ENCODE measurements at places on chromosomes 13 and 19.

DNA sequence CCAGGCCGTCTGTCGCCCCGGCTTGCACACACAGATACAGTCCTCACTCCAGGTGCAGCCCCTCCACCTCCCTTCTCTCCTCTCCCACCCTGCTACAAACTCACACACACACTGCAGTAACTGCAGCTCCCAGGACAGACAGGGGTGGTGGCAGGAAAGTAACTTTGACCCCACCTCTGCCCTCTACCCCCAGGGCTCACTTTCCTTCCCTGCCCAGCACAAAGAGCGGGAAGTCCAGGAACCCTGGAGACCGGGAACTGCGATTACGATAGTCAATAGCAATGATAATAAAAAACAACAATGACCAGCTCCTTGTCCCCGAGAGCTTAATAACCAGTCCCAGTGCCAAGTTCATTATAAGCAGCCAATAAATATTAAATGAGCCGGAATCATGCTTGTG is at the start of gene CEACAM20:
Gene CEACAM20 (minus strand): TSS at position 140 of the 400 bp plus-strand sequence. CDS start 166 bp downstream, outside the sequence.
- DNase-seq: no peak

DNA sequence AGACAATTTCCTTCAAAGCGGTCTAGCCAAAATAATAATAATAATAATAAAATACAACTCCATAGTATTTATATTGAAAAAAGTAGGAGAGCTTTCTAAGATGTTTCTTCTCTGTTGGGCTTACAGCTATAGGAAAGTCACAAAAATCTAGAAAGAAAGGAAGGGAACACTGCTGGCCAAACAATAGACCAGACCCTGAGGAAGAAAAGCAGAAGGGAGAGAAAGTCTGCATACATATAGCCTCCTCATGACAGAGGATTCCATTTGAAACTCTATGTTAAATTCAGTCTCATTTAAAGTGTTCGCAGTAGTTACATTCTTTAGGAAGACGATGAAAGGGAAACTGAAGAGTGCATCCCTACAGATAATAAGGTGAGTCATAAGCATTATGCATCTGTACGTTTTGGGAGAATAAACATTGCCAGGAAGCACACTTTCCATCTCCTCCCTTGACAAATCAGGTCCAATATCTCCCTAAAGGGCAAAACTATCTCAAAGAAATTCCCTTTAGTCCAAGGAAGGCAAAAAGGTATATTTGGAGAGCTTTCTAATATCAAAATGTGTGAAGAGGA is 86.5 kb downstream of the PCDH9 start:
- DNase-seq: peak; percentile 48

- DNase-seq: no peak
These were observed 94.6 kb downstream of the KL start for GRCh38 chr13:33110713-33111413.

DNA sequence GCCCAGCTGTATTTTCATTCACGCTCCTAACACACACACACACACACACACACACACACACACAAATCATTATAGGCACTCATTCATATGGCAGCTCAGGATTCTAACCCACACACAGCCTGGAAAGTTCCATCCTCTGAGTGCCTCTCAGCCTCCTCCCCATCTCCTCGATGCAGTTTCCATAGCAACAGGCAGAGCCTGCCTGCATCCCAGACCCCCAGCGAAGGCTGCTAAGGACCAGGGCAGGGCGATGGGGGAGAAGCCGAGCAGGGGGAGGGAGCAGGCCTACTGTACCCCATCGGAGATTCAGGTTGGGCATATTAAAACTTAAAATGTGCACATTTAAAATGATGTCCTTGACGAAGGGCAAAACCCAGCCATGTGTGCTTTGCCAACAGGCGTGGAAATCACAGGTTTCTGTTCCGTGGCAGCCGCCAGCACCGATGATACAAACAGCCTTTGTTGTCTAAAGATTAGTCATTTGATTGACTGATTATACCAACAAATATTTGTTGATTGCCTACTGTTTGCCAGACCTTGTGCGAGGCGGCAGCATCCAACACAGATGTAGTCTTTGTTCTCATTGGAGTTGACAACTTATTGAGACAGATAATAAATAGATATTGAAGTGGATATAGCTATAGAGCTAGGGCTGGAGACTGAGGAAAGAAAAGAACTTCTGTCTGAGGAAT is 43.8 kb upstream of the USP29 start:
- DNase-seq: no peak

- DNase-seq: no peak
These were observed 7.2 kb downstream of the SHC2 start for GRCh38 chr19:453606-454005.

GRCh38 chr19:23993440-23993839 is 78.8 kb downstream of the ZNF726 start:
- no peak for DNase-seq

GRCh38 chr19:3178377-3178972 is at the start of gene S1PR4:
S1PR4 (plus strand) TSS chr19:3178769; CDS start chr19:3178793, 24 bp downstream.
- no peak for DNase-seq

DNA sequence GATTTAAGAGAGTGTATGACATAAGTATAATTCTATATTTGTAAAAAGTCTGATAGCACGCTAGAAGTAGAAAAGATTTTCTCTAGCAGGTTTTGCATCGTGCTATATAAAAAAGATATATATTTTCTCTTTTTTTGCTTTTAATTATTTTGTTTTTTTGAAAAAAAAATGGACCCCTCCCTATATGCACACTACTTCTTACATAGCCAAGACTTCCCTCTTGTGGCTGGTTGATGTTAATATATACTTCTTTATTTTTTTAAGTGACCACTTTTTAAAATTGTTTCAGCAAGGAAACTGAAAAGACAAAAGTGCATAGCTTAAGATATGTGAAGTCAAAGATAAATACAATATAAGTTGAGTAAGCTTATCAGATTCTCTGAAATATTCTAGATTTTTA is 1202.8 kb downstream of the DIAPH3 start:
- DNase-seq: peak; percentile 56

GRCh38 chr13:27194895-27195764 is 23.5 kb upstream of the USP12 start:
- peak; percentile 90 for DNase-seq

GRCh38 chr13:110965038-110965754 is 50.3 kb upstream of the ANKRD10 start:
- peak; percentile 73 for DNase-seq

- no peak for DNase-seq
These were observed 17.5 kb upstream of the HSPH1 start for GRCh38 chr13:31179241-31179640.

DNA sequence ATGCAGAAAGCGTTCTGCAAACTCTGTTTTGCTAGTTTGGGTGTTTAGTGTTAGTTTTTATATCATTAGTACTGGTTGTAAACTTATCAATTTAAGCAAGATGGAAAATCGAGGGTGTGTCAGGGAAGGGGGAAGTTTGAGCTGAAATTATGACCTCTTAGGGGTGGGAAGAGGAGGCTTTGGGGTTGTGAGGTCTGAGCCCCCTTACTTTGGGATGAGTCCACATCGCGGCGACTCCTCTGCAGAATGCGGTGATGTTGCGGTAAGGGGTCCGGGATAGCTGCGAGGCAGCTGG is 743 bp upstream of the NDUFS7 start:
- DNase-seq: no peak

- DNase-seq: no peak
These were observed 282.3 kb downstream of the SPRY2 start for GRCh38 chr13:80058626-80059025.

GRCh38 chr13:40318366-40318765 is 348.1 kb downstream of the FOXO1 start:
- DNase-seq: no peak

DNA sequence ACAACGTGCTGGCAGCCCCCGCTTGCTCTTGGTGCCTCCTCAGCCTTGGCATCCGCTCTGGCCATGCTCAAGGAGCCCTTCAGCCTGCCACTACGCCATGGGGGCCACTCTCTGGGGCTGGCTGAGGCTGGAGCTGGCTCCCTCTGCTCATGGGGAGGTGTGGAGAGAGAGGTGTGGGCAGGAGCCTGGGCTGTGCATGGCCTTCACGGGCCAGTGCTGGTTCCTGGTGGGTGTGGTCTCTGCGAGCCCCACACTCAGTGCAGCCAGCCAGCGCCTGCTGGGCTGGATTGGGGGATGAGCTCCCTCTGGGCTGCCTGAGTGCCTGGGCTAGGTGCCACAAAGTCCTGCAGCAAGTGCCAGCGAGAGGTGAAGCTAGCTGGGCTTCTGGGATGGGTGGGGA is 1289.1 kb downstream of the OLFM4 start:
- no peak for DNase-seq

DNA sequence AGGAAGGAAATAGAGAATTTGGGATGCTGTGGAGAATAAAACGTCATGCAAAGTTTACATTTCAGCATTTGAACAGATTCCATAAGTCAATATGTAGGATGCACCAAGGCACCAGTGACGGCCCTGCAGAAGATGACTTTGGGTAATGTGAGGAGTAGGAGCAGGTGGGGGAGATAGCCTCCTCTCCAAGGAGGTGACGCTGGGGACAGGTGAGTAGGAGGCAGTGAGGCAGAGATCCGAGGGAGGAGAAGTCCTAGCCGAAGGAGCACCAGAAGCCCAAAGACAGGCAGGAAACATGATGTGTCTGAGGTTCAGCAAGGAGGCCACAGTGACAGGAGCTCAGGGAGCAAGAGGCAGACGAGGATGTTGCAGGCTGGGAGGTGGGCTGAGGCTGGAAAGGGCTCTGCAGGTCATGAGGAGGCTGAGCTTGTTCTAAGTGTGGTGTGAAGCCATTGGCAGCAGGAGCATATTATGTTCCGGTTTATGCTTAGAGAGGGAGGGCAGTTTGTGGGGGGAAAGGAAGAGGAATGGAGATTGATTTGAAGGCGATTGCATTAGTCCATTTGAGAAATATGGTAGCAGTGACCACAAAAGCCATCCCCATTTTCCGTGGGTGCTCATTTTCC is 55.7 kb upstream of the C1QTNF9 start:
- DNase-seq: no peak

DNA sequence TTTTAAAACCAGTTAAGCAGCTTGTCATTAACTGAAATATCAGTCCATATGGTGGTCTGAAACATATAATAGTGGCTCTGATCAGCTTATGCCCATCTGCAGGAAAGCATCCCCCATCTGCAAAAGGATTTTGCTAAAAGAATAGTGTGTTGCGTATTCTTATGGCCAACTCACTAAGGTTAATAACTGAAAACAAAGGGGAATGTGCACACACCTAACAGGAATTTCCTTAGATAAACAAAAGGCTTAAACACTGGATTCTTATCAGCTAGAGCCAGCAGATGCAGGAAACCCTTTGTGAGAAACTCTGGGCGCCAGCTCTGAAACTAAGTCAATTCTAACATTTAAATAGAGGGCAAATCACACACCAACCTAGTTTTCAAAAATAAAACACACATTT is 22.1 kb downstream of the VPS36 start:
- DNase-seq: no peak

- DNase-seq: no peak
These were observed 61.0 kb upstream of the CEACAM8 start for GRCh38 chr19:42655748-42656147.

- no peak for DNase-seq
These were observed 6.1 kb downstream of the STK11 start for GRCh38 chr19:1211494-1212234.

GRCh38 chr13:101382086-101382485 is 34.2 kb downstream of the NALCN start:
- DNase-seq: no peak

Data from mesenchymal stem cell (in vitro differentiated cells and primary cell).